T-helper 9 cell (primary cell): ENCODE measurements at places on chromosomes 13 and 19.
A peak's percentile ranks its signal among the peaks of the same experiment; 100 is the strongest.

DNA sequence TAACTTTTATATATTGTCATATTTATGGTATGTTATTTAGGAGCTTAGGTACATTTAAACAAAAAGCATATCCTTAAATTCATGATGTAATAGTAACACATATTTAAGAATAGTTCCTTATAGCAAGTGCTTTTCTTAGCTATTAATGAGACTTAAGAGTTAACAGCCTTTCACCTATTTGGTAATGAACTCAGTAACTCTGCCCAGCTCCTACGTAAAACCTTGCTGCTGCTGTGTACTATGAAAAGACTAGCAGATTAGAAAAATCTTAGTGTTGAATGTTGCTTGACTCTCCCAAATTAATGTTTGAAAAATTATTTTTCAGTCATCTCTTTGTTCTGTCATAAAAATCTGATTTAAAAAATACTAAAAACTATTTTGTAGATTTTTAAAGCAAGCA is 6.9 kb downstream of the GPR180 start:
- no peak for DNase-seq

DNA sequence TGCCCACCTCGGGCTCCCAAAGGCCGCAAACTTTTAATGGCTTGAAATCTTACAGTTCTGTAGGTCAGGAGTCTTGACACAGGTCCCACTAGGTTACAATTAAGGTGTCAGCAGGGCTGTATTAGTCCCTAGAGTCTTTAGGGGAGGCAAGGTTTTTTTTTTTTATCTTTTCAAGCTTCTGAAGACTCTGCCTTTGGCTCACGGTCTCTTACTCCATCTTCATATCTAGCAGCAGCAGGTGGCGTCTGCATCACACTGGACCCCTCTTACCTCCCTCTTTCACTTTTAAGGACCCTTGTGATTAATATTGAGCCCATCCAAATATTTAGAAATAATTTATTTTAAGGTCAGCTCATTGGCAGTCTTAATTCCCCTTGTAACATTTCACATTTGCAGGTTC is 11.6 kb downstream of the MIR17HG start:
- no peak for DNase-seq

DNA sequence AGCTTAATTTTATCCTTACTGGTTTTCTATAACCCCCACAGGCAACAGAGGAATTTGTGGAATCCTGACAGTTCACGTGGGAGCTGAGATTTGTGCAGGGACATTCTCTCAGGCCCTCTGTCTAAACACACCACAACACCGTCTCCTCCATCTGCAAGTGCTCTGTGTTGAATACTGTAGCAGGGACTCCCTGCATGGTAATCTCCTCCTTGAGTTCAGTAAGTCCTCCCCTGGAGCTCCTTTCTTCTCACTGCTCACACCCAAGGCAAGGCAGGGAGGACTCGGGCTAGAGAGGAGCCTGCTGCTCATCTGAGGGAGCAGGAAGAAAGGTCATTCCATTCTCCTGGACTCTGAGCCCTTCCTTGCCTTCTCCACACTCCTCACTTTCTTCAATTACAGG is 348.2 kb downstream of the KCTD12 start:
- no peak for DNase-seq

- no peak for DNase-seq
These were observed 6.5 kb upstream of the SCEL start for GRCh38 chr13:77528834-77529500.

GRCh38 chr13:60572855-60573254 is 175.8 kb downstream of the TDRD3 start:
- no peak for DNase-seq

- DNase-seq = no peak
These were observed 74.0 kb upstream of the DOCK9 start for GRCh38 chr13:99051768-99052455.

GRCh38 chr19:16042533-16043085 is 33.7 kb upstream of the TPM4 start:
- no peak for DNase-seq

- DNase-seq = no peak
These were observed 855 bp upstream of the CARS2 start for GRCh38 chr13:110706570-110707372.

- DNase-seq = peak; percentile 7
These were observed 16.1 kb downstream of the LGALS16 start for GRCh38 chr19:39671739-39672363.

DNA sequence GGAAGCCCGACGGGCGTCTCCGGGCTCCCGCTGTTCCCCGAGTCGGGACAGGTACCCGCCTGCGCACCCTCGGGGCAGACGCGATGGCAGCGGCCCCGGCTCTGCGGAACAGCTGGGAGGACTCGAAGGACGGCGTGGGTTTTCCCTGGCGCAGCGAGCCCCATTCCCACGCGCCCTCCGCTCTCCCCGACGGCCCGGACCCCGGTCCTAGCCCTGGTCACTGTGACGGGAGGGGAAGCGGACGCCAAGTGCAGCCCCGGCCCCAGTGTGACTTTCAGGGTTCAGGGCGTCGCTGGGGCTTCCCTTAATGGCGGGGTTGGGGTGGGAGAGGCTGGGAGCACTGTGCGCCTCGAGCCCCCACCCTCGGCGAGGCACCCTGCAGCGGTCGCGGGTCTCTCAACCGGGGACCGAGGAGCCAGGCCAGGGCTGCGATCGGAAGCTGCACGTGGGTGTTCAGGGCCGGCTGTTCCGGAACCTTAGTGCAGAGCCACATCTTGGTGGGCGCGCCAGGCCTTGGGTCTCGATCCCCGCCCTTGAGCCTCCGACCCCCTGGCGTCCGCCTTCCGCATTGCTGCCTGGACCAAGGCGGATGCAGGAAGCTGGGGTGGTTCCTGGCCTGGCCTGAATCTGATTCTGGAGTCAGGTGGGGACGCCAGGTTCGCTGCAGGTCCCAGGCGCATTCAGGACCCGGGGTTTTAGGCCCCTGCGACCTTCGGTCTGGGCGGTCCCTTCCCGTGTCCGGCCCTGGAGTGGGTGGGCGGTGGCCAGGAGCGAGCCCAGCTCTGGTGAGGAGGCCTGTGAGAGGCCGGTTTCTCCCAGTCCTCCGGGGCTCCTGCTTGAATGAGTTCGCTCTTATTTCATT is 3.5 kb downstream of the LGALS7B start:
- DNase-seq = peak; percentile 11

DNA sequence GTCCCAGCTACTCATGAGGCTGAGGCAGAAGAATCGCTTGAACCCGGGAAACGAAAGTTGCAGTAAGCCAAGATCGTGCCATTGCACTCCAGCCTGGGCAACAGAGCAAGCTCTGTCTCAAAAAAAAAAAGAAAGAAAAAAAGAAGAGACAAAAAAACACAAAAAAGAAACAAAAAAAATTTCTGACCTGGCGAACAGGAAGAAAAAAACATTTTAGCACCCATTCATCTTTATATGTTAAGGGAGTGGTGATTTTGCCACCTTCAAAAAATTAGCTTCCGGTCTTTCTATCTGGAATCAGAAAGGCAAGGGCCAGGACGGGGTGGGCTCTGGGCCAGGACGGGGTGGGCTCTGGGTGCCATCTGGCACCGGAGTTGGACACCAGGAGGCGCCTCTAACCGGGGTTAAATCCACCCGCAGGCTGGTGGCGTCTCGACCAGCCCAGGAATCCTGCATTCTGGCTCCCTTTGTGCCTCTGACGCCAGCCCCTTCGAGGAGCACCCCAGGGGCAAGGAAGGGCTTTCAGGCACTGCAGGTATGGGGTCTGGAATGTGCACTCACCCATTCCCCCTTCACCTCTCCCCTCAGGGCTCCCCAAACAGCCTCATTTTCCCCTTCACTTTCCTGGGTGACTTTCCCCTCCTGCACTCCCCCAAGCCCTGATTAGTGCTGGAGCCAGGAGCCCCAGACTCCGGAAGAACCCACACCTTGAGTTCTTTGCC is 10.4 kb upstream of the ZSWIM4 start:
- DNase-seq = peak; percentile 66

- DNase-seq = no peak
These were observed 34.6 kb downstream of the ADPRHL1 start for GRCh38 chr13:113418722-113419049.

DNA sequence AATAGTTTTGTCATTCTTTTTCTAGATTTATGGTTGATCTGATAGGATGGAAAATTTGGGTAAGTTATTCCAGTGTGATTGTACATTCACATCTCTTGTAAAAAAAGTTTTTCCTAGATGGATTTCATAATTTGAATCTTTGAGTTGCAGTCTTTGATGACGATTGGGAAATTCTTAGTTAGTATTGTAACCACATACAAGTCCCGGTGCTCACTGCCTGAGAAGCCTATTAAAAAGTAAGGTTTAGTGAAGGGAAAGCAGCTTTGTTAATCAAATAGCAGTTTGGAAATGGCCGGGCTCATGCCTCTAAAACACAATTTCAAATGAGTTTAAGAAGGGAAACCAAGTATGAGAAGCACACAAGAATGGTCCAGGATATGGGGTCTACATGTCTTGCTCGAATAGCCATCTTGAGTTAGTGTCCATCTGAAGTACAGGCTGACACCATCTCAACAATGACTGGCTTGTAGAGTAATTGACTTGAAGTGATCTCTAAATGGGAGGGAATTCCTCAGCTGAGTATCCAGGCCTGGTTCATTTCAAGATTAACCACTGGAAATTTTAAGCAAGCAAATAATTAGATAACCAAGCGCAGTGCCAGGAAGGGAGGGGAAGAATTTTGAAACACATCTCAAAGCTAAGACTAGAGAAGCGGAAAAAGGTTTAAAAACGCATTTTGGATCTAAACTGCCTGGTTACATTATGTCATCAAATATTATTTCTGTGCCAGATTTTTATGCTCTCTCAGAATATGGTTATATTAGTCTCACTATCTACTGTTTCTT is 1145.6 kb upstream of the MIR17HG start:
- DNase-seq = no peak

- no peak for DNase-seq
These were observed 11.2 kb downstream of the PPP6R1 start for GRCh38 chr19:55247621-55248099.

- DNase-seq = no peak
These were observed 57.0 kb downstream of the ERCC5 start for GRCh38 chr13:102902789-102903347.

DNA sequence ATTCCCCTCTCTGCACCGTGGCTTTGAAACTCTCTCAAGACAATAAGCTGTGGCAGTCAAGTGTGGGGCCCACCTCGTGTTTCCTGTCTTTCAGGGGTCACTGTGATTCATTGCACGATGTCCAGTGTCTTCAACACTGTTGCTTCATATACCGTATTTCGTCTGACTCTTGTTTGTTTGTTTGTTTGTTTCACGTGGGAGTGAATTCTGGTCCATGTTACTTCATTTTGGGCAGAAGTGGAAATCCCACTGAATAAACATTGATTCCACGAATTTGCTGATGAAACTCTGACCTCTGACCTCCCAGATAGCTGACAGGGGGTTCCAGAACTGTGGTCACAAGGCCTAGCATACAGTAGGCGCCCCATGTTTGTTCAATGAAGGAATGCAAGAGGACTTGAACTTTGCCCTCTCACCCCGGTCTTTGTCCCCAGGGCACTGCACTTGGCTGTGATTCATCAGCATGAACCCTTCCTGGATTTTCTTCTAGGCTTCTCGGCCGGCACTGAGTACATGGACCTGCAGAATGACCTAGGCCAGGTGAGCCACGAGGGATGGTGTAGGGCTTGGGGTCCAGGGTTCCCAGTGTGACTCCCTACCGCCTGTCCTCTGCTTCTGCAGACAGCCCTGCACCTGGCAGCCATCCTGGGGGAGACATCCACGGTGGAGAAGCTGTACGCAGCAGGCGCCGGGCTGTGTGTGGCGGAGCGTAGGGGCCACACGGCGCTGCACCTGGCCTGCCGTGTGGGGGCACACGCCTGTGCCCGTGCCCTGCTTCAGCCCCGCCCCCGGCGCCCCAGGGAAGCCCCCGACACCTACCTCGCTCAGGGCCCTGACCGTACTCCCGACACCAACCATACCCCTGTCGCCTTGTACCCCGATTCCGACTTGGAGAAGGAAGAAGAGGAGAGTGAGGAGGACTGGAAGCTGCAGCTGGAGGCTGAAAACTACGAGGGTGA is 5.1 kb downstream of the NFKBIB start:
- no peak for DNase-seq

DNA sequence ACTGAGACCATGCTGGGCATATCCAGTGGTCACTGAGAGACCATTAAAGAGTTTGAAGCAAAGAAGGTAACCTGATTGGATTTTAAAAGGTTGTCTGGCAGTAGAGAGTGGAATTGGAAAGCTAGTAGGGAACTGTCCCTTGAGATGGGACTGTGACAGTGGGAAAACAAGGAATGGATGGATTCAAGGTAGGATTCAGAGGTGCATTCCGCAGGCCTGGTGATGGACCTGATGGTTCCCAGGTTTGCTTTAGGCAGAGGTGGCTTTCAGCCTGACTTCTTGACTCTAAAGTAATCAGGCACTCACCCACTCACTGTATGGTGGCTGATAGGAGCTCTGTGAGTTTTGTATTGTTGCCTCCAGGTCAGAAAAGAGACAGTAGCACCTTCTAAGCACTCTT is 73.0 kb downstream of the DHRS12 start:
- DNase-seq = no peak

DNA sequence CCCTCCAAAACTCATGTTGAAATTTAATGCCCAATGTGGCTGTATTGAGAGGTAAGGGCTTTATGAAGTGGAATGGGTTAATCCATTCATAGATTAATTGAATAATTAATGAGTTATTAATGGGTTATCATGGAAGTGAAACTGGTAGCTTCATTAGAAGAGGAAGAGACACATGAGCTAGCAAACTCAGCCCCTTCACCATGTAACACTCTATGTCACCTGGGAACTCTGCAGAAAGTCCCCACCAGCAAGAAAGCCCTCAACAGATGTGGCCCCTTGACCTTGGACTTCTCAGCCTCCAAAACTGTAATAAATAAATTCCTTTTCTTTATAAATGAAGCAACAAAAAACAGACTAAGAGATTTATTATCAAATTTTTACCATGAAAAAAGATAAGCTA is 223.5 kb downstream of the KLF12 start:
- no peak for DNase-seq

DNA sequence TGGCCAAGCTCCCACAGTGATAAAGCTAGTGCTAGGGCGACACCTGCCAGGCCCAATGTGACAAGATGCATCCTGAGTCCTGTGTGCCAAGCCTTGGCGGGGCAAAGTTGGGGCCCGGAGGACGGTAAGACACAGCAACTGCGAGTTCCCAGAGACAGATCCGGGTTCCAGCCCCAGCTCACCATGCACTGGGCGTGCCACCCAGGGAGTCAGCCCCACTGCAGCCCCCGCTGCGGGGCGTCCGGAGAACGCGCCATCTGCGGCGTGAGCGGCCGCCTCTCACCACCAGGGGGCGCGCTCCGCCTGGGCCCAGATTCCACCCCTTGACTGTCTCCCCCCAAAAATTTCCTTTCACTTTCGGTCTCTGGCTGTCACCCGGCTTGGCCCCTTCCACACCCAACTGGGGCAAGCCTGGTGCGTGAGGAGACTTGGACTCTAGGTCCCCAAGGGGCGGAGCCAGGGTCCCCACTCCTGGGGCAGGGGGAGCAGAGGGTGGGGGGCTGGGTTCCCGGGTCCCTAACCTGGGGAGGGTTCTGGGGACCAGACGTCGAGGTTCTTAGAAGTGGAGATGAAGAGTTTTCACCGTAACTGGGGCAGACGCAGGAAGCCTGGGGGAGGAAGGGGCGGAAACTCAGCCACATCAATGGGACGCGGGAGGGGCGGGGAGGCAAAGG is at the start of gene FLT3LG:
Gene FLT3LG, plus strand, starts transcription at position 348 of the 674 bp plus-strand sequence. CDS start 425 bp downstream, outside the sequence.
- DNase-seq = peak; percentile 85
